ENCODE measurements at places on chromosomes 12 and 14. TPM values are rescaled to one million over a fixed set of nuclear protein-coding genes. Genes with fewer than 3 reads are reported as not detected.

DNA sequence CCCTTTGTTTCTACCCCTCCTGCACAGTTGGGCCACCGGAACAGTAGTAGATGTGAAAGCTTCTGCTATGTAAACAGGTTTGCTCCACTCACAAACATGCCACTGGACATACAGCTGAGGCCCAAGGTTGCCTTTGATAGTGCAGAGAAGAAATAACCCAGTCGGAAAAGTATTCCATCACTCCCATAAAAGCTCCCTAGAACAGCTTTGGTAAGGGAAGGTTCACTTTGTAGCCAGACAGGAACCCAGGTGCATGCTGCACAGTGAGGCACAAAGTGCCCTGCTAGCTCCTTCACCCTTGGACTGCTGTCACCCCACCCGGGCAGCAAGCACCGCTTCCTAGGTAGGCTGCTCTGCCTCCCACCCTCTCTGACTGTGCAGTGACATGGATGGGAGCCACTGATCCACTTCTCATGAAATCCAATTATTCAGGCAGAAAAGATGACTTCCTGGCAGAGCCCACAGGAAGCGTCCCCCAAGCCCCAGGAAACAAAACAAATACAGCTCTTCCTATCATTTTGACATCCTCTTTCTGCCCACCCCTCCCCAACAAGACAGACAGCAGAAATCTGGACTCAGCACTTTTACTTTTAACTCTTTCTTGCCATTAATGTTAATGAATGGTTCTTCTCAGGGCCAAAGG is 100.2 kb downstream of the SRGAP1 start:
- H3K36me3 ChIP-seq = no peaks in the 10 kb centered on the region
- H3K4me1 ChIP-seq = peaks cover 5% of the 10 kb centered on the region
- H3K4me3 ChIP-seq = no peak overlapping the region
- DNase-seq = no peak
- no peaks in the 10 kb centered on the region for H3K27me3 ChIP-seq

DNA sequence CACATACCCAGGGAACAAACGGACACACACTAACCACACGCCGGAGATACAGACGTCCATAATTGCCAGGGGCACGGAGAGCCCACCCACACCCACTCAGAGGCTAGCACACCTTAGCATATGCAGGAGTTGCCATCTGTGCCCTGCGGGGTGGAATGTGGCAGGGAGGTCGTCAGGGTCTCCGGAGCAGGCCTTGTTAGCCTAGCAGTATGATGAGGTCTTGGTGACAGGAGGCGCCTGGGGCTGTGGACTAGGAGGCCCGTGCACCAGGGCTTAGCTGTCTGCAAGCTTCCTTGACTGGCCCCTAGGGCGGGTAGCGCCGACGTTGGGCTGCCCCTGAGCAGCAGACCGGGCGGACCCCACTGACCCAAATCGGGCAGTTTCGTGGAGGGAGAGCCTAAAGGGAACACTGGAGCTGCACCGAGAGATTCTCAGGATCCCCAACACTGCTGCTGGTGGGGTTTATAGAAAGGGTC is 10.0 kb downstream of the STAC3 start:
- H3K36me3 ChIP-seq = no peaks in the 10 kb centered on the region
- no peak overlapping the region for H3K27ac ChIP-seq
- H3K4me3 ChIP-seq = no peak overlapping the region
- H3K27me3 ChIP-seq = peaks cover 2% of the 10 kb centered on the region
- no peak for DNase-seq
- H3K4me1 ChIP-seq = peaks cover 16% of the 10 kb centered on the region

GRCh38 chr12:6849427-6849826 is 1.7 kb downstream of the CDCA3 start:
- H3K27me3 ChIP-seq = no peaks in the 10 kb centered on the region

- H3K4me1 ChIP-seq = no peaks in the 10 kb centered on the region
- H3K36me3 ChIP-seq = no peaks in the 10 kb centered on the region
- DNase-seq = no peak
- no peak overlapping the region for H3K27ac ChIP-seq
- no peaks in the 10 kb centered on the region for H3K27me3 ChIP-seq
Measured at GRCh38 chr14:89773644-89774316, 180.8 kb downstream of the EFCAB11 start.

Gene ASPG
- total RNA-seq = 19.8 TPM

GRCh38 chr12:94795520-94795919 is 145.2 kb upstream of the TMCC3 start:
- H3K36me3 ChIP-seq = no peaks in the 10 kb centered on the region
- no peak overlapping the region for H3K4me3 ChIP-seq
- H3K4me1 ChIP-seq = peaks cover 1% of the 10 kb centered on the region

Gene TRIM9
- total RNA-seq = 1.7 TPM

Gene PTPRO
- total RNA-seq = 1.0 TPM

DNA sequence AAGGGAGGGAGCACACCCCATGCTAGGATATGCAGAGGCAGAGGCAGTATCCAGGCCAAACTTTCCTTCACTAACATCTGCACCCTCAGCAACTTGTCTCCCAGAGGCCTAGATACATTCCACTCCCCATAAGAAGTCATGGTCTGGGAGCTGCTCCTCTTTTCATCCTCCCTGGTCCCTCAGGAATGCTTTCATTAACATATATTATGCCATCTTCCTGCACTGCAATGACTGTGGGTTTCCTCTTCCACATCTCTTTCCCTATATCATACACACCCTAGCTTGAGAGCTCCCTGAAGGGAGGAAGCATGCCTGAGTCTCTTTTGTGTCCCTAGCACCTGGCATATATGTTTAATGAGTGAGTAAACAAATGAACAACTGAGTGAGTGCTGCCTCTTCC is 8.6 kb downstream of the DDN start:
- no peak overlapping the region for H3K4me3 ChIP-seq
- no peaks in the 10 kb centered on the region for H3K27me3 ChIP-seq
- no peak overlapping the region for H3K27ac ChIP-seq
- no peak for DNase-seq

DNA sequence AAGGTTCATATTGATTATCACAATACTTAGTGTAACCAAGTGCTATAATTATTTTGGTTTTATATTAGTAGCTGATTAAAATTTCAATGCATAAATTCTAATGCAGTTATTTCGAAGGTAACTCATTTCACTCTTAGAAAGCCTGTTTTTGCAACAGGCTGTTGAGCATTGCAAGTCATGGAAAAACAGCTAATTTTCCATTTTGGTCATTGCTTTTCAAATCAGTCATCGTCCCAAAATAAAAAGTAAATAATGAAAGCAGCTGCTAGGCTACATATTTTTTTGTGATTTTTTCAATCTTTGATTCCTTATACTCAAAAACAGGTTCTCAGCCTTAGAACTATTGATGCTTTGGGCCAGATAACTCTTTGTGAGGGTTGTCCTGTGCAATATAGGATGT is 22.9 kb downstream of the VEZT start:
- no peaks in the 10 kb centered on the region for H3K36me3 ChIP-seq
- no peak for DNase-seq
- H3K27ac ChIP-seq = no peak overlapping the region
- peaks cover 5% of the 10 kb centered on the region for H3K4me1 ChIP-seq
- H3K4me3 ChIP-seq = no peak overlapping the region
- no peaks in the 10 kb centered on the region for H3K27me3 ChIP-seq

DNA sequence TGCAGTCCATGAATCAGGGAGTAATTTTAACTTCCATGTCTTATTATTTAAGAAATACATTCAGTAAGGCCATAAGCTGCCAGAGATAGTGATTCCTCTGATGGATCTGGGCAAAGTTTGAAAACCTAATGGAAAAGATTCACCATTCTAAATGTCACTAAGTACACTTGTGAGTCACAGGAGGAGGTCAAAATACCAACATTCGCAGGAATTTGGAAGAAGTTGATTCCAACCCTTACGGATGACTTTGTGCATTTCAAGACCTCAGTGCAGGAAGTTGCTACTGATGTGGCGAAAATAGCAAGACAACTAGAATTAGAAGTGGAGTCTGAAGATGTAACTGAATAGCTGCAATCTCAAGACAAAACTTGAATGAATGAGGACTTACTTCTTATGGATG is 69.8 kb downstream of the OSBPL8 start:
- no peak for DNase-seq
- no peak overlapping the region for H3K27ac ChIP-seq
- H3K4me3 ChIP-seq = no peak overlapping the region
- H3K4me1 ChIP-seq = no peaks in the 10 kb centered on the region
- no peaks in the 10 kb centered on the region for H3K36me3 ChIP-seq

Gene GPR84
- 0.43 TPM for total RNA-seq

- no peak for DNase-seq
- H3K36me3 ChIP-seq = no peaks in the 10 kb centered on the region
- H3K4me3 ChIP-seq = no peak overlapping the region
- H3K27me3 ChIP-seq = no peaks in the 10 kb centered on the region
- no peak overlapping the region for H3K27ac ChIP-seq
- no peaks in the 10 kb centered on the region for H3K4me1 ChIP-seq
Measured at GRCh38 chr12:92978607-92979006, 49.5 kb upstream of the EEA1 start.

DNA sequence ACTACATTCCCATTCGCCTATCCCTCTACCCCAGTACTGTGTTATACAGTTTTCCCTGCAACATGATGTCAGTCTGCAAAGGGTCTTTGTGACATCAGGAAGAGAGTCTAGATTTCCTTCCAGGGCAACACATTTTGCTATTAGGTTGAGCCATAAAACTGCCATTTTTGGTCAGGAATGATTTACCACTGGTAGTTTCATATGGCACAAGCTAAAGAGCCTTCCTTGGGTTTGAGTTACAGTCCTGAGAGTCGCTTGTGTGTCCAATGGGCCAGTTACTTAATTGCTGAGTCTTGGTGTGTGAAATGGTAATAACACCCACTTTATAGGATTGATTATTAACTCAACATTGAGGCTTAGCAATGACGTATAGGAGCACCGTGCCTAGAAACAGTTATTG is 22.6 kb upstream of the AMIGO2 start:
- no peaks in the 10 kb centered on the region for H3K36me3 ChIP-seq
- no peaks in the 10 kb centered on the region for H3K27me3 ChIP-seq
- H3K27ac ChIP-seq = peak overlapping the region; percentile 8

Data from ovary (tissue), 10 donors.